ENCODE measurements at places on chromosomes 12 and 14. TPM values are rescaled to one million over a fixed set of nuclear protein-coding genes. Genes with fewer than 3 reads are reported as not detected.

GRCh38 chr12:108856428-108857157, 790 bp downstream of the SSH1 start:
- peak; percentile 53 for DNase-seq

DNA sequence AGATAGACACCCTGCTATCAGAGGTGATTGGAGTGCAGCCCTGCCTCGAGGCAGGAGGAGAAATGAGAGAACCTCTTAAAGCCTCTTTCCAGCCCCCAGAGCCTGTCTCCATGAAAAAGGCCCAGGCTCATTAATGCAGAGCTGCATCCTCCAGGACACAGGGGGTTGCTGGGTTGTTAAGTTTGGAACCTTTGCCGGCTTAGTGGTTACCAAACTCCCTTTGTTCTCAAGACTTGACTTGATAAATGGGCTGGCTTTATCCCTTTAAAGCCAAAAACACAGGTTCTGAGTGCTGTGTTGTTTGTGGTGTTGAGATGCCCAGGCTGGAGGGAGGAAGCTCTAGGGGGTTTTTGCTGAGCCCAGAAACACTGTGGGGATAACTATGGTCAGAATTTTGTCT, 71.0 kb downstream of the DAD1 start:
- DNase-seq, result no peak

DNA sequence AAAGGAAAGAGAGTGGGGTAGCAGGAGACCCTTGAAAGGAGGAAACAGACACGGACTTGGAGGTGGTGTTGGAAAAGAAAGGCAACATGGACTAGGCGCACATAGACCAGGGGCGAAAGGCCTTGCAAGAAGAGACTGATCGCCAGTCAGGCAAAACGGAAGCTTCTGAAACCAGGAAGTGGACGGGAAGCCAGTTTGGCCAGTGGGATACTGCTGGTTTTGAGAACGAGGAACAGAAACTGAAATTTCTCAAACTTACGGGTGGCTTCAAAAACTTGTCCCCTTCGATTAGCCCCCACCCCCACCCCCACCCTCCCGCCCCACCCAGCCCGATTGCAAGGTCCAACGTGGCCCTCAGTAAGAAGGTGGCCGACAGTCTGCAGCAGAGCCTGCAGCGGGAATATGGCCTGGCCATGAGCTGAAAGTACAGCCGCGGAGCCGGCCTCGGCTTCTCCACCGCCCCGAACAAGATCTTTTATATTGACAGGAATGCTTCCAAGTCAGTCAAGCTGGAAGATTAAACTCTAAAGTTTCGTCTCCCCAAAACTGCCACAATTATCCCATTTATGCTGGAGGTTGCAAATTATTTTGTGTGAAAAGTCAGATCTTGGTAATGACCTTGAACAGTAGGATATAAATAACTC, 364.7 kb downstream of the BCAT1 start:
- DNase-seq, result no peak

DNA sequence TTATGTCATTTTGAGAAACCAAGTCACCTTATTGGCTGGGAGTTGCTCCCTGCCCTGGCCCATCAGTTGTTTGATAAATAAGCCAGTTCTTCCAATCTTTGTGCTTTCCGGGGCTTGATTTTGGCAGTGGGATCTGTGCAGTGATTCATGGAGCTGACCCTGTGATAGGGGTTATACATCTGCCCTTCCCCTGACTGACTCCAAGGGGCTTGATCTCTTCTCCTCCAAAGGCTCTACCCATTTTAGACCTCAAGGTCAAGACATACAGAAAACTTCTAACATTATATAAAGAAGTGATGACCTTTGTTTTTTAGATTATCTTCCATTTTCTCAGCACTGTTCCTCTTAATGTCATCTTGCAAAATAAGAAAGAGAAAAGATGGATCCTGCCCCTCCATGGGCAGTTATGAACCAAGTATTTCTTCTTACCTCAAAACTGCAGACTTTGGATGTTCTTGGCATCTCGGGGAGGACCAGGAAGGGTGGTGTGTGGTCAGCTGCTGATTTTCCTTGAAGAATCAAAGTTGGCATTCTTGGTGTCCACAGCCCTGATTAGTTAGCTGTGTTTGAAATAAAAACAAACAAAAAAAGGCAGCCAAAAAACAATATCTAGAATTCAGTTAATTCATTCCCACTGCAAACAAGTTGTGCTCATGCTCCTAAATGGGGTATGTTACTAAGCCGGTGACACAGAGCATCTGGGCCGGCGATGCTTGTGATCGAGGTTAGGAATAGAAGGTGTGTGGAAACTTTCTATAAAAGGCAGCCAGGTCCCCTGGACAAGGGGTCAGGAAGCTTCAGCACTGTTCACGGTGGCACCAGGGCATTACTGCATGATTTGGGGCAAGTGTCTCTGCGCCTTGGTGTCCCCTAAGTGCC, 120.2 kb downstream of the SAMD4A start:
- DNase-seq, result no peak

DNA sequence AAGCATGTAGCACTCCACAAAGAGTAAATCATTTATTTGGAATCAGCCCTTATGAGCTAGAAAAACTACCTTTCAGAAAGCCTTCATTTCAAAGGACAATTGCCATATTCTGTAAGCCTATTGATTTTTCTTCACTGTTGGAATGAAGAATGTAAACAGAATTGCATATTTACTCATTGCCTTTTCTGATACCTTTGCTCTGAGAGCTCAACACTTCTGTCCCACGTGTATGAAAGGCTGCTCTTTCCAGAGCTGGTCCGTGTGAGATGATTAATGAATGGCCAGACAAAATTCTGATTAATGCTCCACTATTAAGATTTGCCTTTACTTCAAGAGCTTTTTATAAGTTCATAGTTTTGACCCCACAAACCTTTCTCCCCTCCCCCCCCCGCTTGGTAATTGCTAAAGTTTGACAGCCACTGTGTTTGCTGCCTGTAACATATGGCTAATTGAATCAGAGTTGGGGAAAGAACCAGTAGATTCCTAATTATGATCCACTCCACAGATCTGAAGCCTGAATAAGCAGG, 63.0 kb upstream of the PLEKHA5 start:
- no peak for DNase-seq

GRCh38 chr12:47939009-47939601, 24.3 kb upstream of the TMEM106C start:
- DNase-seq, result no peak

CLEC4D gene
- 0.51 TPM for total RNA-seq

SCFD1 gene
- total RNA-seq, result 68.2 TPM

CCDC196 gene
- 5.4 TPM for total RNA-seq

AKAP3 gene
- total RNA-seq, result 1.6 TPM

CLEC7A gene
- total RNA-seq, result 3.6 TPM

Measured in liver (tissue), 10 donors.